ENCODE measurements at places on chromosomes 2 and 18.

GRCh38 chr2:48993576-48993975 lies 160.7 kb downstream of the FSHR start:
- no peak for DNase-seq

- DNase-seq = no peak
Measured at GRCh38 chr2:150371044-150371818, 116.2 kb downstream of the RND3 start.

GRCh38 chr2:84956334-84957297 lies 14.3 kb upstream of the KCMF1 start:
- no peak for DNase-seq

DNA sequence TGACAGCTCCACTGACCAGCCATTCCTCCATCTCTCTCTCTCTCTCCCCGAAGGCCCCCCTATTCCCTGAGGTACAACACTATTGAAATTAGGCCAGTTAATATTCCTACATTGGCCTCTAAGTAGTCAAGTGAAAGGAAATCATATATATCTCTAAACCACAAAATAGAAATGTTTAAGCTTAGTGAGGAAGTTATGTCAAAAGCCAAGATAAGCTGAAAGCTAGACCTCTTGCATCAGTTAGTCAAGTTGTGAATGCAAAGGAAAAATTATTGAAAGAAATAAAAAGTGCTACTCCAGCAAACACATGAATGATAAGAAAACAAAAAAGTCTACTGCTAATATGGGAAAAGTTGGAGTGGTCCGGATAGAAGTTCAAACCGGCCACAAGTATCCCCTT lies 301.3 kb upstream of the RBMS1 start:
- DNase-seq = no peak

- no peak for DNase-seq
Measured at GRCh38 chr18:55261253-55261652, 302.0 kb upstream of the CCDC68 start.

DNA sequence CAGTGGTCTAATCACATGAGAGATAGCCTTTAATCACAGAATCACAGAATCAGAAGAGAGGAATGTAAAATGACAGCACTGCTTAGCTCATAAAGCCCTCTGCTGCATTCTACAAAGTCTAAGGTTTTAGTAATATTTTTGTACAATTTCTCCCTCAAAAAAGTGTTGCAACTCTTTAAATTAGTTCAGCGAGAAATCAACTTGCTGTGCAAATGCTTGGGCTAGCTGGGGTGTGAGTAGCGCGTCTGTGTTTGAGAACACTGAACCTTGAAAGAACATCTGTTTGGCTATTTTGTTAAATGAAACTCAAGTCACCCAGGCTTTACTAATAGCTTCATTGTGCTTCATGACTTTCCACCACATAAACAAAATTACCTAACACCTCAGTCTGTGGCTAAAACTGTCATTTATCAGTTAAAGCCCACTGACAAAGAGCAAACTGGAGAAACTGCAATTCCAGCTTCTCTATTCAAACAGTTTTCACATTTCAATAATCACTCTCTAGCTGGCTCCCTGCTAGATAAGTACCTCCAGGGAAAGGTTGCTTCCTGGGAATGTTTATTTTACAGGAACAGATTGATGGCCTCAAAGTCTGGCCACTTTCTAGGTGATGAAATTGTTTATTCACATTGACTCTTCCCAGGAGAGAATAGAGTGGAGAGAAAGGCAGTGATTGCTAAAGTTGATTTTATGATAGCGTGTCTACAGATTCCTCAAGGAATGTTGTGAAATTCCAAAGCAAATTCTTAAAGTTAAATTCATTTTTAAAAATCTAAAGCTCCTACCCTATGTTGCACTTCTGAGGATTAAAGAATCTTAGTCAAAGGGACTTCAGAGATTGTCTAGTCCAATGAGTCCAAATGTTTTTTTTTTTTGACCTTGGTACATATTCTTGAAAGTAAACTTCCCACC lies 36.0 kb upstream of the STAT1 start:
- DNase-seq = no peak

- DNase-seq = no peak
Measured at GRCh38 chr2:177393203-177393755, 706 bp downstream of the AGPS start.

- DNase-seq = no peak
Measured at GRCh38 chr2:85230679-85231467, 96.9 kb downstream of the TGOLN2 start.

- no peak for DNase-seq
Measured at GRCh38 chr2:37648331-37649011, 23.0 kb downstream of the CDC42EP3 start.

GRCh38 chr18:74430806-74431571 lies 26.1 kb downstream of the DIPK1C start:
- DNase-seq = no peak

- no peak for DNase-seq
Measured at GRCh38 chr2:231174211-231174651, 24.2 kb upstream of the ARMC9 start.

GRCh38 chr2:228681426-228681825 lies 499.9 kb upstream of the SPHKAP start:
- DNase-seq = no peak

DNA sequence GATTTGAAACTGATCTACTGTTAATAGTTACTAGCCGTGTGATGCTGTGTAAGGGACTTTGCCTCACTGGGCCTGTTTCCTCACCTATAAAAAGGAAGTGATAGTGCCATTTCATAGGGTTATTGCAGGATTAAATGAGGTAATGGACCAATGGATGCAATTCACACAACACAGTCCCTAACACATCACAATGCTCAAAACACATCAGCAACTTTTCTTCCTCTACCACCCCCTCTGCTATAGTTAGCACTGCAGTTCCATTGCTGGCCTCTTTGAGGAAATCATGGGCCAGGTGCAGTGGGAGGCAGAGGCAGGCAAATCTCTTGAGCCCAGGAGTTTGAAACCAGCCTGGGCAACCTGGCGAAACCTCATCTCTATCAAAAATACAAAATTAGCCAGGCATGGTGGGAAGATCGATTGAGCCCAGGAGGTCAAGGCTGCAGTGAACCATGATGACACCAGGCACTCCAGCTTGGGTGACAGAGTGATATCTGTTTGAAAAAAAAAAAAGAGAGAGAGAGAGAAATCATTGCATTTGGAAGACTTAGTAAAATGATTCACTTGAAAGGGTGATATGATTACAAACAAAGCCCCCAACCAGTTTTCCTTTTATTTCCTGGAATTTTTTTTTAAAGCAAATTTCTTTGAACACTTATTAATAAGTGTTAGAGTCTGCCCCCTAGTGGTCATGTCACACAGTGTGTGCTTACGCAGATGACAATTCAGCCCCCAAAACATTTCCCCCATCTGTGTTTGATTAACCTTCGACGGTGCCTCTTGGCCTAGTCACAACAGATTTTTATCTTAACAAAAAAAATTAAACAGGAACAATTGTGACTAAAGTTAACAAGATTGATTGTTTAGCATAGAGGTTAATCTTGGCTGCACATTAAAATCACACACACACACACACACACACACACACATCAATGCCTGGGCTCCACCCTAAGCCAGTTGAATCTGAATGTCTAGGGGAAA lies 88.6 kb upstream of the BCL11A start:
- DNase-seq = no peak

DNA sequence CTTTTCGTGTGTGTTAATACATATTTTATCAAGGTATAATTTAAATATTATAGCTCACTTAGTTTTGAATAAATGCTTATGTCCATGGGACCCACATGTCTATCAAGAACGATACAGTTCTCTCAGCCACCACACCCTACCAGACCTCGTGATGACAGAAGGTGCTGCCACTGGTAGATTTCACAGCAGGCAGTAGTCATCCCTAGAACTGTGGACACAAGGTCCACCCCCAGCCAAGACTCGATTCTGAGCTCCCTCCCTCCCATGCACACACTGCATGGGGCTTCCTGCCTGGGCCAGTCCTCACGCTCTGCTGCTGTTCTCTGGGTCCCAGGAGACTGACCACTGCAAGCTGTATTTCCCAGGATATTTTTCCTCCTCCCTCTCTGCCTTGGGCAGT lies 26.5 kb upstream of the CREB1 start:
- DNase-seq = no peak

GRCh38 chr2:202035089-202035940 lies 1.7 kb downstream of the FZD7 start:
- no peak for DNase-seq

- no peak for DNase-seq
Measured at GRCh38 chr18:63586431-63586830, 712 bp upstream of the SERPINB13 start.

DNA sequence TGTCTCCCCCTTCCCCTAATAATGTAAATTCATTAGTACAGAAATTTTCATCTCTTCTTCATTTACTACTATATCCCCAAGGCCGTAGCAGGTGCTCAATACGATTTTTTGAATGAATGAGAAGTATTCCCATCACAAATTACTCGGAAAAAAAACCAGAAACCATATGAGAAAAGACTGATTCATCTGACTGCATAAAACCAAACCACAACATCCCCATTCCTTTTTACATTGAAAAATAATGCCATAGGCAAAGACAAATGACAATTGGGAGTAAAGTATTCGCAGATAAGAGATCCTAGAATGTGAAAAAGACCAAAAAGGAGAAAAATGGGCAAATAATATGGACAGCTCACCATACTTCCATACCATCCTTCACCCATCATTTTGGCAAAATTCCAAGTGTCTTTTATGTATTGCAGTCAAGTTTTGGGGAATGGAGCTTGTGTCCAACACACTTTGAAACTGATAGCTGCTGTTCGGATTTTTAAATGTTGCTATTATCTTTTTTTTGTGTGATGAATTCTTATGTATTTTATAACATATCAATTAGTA lies 1.5 kb downstream of the ZC3H8 start:
- no peak for DNase-seq

DNA sequence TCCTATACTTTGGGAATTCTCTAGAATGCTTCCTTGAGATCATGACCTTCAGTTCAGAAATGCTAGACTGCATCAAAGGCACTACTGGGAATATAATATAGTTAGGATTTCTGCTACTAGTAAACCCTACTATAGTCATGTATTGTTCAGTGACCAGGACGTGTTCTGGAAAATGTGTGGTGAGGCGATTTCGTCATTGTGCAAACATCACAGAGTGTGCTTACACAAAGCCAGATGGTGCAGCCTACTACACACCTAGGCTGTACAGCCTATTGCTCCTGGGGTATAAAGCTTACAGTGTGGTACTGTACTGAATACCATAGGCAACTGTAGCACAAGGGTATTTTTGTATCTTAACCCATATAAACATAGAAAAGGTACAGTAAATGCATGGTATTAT lies 13.0 kb downstream of the CXCR4 start:
- DNase-seq = no peak

DNA sequence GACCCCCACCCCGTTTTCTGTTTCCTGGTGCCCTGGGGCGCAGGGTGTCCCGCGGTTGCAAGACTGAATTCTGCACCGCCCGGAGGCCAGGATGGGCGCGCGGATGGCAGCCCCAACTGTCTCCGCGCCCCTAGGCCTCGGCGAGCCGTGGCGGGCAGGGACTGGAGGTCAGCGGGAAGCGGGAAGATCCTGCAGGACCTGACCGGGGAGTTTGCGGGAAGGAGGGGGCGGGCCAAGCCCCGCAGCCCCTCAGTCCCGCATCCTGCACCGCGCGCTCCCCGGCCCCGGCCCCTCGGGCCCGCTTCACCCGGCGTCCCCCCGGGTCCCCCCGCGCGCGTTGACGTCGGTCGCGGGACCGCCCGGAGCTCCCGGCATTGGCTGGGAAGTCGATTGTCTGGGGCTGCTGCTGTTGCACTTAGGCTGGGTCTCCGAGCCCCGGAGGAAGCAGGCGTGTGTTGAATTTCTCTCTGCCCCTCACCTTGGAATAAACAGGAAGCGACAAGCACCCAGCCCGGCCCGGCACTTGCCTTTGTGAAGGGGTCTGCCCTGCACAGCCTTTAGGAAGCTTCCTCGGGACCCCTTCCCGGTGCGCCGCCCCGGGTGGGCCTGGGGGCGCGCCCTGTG lies at the start of gene LDLRAD4:
LDLRAD4 (plus strand) TSS at position 393 of the 624 bp plus-strand sequence.
- no peak for DNase-seq

- no peak for DNase-seq
Measured at GRCh38 chr2:95266781-95267430, 7.3 kb upstream of the PROM2 start.

All from SIG-M5 (cell line).